ENCODE measurements at places on chromosomes 4 and X.

- no peak for DNase-seq
Measured at GRCh38 chrX:446245-446644, 59.5 kb upstream of the PPP2R3B start.

- no peak for DNase-seq
Measured at GRCh38 chrX:120755066-120755846, 120.4 kb downstream of the CT47B1 start.

GRCh38 chr4:120731561-120731960 is 191.0 kb downstream of the PRDM5 start:
- DNase-seq = no peak

GRCh38 chr4:100870940-100871772 is 353.3 kb upstream of the EMCN start:
- no peak for DNase-seq

GRCh38 chr4:169383724-169384123 is 113.0 kb upstream of the SH3RF1 start:
- no peak for DNase-seq

GRCh38 chr4:80566203-80566872 is 230.8 kb downstream of the CFAP299 start:
- DNase-seq = no peak

- DNase-seq = no peak
Measured at GRCh38 chr4:92646826-92647225, 343.1 kb downstream of the GRID2 start.

- no peak for DNase-seq
Measured at GRCh38 chr4:185512516-185512915, 22.8 kb downstream of the PDLIM3 start.

DNA sequence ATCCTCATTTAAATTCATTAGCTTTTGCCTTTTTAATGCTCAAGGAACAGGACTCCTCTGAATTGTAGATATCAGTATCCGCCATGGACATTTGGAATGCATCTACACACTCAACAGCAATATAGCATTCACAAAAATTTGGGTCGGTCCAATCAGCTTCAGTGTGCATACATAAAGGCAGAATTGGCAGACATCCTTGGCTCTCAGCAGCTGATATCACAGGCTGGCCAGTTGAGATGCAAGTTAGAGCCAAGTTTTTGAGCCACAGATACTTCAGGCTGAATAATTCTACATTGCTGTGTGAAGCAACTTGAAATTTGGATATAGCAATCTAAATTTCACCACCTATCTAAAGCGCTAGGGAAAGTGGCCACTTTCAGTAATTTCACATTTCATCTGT is 821.1 kb downstream of the PCDH19 start:
- DNase-seq = no peak

DNA sequence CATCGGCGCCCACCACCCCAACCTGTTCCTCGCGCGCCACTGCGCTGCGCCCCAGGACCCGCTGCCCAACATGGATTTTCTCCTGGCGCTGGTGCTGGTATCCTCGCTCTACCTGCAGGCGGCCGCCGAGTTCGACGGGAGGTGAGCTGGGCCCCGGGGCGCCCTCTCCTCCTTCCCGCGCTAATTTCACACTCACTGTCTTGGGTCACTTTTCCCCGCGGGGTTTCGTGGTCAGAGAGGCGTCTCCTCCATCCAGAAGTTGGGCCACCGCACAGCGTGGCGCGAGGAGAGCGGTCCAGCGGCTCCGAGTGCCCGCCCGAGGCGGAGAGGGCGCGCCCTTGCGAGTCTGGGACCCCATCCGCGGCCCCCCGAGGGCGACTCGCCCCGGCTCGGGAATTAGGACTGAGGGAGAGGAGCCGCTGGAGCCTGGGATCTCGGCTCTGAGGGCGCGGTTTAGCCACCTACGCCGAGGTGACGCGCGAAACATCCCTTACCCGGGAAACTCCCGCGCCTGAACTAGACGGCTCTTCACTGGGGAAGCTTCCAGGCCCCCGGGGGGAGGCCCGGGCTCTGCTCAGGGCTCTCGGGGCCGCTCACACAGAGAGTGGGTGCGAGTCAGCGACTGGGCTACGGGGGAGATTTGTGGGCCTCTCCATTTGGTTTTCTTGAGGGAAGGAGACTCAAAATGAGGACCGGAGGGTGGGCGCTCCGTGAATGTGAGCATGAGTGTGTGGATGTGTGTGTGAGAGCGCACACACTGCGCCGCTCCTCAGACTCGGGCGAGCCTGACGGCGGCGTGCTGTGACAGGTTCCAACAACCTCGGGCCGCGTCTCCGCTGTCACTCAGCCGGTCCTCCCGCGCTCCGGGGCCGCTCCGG is 551 bp downstream of the NPNT start:
- no peak for DNase-seq

DNA sequence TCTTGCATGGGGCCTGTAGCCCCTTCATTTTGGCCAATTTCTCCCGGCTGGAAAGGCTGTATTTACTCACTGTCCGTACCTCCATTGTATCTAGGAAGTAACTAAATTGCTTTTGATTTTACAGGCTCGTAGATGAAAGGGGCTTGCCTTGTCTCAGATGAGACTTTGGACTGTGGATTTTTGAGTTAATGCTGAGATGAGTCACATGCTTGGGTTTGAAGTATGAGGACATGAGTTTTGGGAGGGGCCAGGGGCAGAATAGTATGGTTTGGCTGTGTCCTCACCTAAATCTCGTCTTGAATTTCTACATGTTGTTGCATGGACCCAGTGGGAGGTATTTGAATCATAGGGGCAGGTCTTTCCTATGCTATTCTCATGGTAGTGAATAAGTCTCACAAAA is 407.6 kb upstream of the NDST3 start:
- no peak for DNase-seq

- no peak for DNase-seq
Measured at GRCh38 chr4:7651461-7651921, 216.8 kb upstream of the PSAPL1 start.

- DNase-seq = no peak
Measured at GRCh38 chr4:1413687-1414479, 7.6 kb upstream of the NKX1-1 start.

DNA sequence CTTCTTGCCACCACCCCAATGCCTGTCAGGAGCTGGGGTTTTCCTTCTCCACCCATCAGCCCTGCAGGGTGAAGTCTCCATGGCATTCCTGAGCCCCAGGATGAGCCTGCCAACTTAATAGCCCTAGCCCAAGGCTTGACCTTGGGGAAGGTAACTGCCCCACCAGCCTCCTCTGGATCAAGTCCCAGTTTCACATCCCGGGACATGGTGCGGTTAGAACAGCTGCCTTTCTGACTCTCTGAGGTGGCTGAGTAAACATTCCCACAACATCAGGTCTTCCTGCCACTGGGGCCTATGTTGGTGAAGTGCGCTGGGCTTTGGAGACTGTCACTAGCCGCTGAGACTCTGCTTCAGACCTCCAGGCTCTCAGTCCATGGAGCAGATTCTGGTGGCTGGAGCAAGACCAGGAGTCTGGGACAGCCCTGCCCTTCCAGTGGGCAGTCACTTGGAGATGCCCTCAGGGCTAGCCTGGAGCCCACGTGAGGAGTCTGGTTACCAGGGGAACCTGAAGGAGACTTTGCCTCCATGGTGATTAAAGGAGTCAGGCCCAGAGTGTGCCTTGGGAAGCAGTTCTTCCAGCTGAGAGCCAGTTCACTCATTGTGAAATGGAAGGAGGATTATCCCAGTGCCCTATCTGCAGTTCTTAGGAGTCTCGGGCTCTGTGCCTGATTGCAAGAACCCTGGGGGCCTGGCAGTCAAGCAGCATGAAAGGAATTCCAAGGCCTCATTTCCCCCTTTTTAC is 56.8 kb downstream of the SMIM20 start:
- no peak for DNase-seq

DNA sequence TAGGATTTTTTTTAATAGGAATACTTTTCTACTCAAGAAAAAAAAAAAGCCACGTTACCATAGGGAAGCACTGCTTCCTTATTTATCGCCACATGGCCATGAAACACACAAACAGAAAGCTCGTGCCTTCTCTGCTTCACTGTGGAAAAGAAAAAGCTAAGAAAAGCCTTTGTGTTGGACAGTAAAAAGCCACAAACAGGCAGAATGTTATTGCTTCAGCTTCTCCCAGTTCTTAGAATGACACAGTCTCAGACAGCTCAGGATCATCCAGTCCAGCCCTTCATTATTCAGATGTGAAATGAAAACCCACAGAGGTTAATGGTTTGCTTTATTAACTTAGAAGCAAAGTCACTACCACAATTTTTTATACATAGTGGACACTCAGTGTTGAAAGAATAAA is 181.6 kb upstream of the NOCT start:
- no peak for DNase-seq

DNA sequence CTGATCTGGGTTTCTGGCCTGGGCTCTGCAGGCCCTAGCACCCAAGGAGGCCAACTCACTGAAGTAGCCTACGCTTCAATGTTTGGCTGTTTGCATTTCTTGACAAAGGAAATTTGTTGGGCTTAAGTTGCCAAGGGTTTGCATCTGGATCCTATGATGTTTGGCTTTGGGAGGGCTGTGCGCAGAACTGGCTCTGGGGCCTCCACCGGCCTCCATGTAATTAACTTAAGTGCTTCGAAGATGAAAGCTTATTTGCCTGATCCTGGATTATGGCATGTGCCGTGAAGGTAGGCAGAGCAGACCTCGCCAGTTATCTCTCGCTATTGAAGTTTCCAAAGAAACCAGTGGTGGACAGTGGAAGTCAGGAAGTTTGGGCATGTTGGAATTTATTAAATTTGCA is 124.3 kb upstream of the STX18 start:
- DNase-seq = no peak

GRCh38 chr4:162115333-162115732 is 48.5 kb downstream of the FSTL5 start:
- no peak for DNase-seq

DNA sequence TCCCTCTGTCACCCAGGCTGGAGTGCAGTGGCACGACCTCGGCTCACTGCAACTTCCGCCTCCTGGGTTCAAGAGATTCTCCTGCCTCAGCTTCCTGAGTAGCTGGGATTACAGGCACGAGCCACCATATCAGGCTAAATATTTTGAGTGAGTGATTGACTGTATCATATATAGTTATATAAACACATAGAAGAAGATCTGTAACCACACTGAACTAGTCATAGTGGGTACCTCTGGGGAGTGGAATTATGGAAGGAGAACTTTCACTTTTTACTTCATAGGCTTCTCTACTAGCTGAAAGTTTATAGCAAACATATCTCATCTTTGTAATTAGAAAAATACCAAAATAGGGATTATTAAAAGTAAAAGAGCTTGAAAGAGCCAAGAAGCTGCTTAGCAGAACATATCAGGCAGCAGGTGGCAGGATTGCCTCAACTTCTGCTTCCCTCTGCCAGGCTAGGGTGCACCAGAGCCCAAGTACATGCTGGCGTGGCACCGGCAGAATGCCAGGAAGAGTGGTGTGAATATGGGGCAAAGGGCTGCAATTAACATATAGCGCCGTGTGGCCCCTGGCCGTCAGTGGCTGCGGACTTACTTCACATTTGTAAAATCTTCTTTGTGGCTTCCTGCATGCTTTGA is 39.5 kb upstream of the CD40LG start:
- peak; percentile 44 for DNase-seq

DNA sequence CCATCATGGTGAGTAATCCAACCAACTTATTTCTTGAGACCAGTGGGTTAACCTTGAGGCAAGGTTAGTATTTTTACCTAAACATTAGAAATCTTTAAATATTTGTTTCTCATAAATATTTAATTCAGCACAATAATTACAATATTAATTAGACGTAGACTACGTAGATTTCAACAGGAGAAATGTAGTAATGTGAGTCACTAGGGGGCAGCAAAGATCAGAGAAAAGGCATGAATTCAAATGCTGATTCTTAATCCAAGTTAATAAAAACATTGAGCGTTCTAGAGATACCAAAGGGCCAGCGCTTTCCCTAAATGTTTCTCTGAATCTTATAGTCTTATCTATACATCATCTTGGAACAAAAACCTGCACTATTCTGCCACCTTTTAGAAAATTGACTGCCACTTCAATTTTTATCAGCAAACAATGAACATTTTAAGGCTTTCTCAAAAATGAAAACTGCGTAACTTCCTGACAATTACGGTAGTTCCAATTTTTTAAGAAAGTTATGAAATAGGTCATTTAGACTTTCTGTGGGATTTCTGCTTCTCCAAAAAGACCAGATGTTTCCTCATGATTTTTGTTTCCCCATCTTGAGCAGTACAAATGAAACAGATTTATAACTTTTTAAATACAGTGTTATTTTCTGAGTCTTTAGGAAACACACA is 180.7 kb downstream of the GASK1B start:
- DNase-seq = no peak

DNA sequence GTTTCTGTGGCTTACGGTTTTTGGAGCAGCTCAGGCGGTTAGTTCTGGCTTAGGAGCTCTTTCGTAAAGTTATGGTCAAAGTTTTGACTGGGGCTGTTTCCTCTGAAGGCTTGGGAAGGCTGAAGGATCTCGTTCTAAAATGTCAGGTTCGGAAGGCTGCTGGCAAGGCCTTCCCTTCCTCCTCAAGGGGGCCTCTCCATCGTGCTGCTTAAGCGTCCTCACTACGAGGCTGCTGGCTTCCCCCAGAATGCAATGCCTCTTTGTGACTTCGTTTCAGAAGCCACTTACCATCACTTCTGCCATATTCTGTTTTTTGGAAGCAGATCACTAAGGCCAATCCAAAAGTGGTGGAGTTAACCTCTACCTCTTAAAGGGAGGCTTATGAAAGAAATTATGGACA is 1196.4 kb upstream of the TENM3 start:
- DNase-seq = no peak

GRCh38 chr4:48270951-48271473 is 1.4 kb upstream of the TEC start:
- no peak for DNase-seq

DNA sequence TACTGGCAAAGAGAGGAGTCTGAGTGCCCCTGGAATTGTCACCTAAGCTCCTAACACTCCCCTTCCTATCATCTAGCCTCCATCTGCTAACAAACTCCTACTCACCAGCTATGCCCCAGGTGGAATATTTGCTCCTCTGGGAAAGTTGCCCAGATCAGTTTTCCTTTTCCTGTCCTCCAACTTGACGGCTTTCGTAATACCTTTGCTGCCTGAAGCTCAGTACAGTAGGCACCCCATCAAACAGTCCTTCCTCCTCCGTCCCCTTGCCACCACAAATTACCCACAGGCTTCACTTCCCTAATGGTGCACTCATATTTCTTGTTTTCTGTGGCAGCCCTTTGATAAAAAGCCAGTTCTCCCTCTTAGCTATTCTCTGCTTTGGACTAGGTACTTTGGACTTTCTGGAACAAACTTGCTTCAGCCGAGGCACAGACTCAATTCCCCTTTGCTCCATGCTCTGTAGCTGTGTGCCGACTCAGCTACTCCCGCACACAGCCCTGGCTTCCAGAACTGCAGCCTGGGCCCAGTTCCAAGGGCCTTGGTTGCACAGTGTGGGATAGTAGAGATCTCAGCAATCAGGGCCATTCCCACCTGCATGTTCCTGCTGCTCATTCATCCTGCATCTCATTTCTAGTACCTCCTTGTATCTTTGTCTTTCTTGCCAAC is 605.1 kb downstream of the BCOR start:
- DNase-seq = no peak
